ENCODE measurements at places on chromosomes 1 and 21.

DNA sequence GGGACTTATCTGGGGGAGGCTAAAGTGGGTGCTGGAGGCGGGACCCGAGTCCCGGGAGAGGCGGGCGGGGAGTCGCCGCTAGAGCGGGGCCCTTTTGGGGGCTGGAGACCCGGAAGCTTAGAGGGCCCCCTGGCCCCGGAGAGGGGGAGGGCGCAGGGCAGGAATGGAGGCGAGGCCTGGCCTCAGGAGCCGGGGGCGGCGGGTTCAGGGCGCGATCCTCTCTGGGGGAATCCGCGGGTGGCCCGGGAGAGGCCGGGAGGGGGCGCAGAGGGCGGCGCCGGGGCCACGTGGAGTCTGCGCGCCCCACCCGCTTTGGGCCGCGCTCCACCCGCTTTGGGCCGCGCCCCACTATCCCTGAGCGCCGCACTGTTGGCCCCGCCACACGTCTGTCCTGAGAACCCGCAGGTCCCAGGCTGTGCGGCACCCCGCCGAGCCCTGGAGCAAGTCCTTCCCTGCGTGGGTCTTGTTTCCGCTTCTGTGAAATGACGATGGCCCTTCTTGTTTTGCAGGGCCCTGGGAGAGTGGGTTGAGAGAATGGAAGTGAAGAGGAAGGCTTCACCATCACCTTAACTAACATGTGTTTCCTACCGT lies 84.4 kb downstream of the NKAIN1 start:
- DNase-seq, result peak; percentile 23

- no peak for DNase-seq
These were observed 634 bp downstream of the ACTRT2 start for GRCh38 chr1:3021801-3022401.

DNA sequence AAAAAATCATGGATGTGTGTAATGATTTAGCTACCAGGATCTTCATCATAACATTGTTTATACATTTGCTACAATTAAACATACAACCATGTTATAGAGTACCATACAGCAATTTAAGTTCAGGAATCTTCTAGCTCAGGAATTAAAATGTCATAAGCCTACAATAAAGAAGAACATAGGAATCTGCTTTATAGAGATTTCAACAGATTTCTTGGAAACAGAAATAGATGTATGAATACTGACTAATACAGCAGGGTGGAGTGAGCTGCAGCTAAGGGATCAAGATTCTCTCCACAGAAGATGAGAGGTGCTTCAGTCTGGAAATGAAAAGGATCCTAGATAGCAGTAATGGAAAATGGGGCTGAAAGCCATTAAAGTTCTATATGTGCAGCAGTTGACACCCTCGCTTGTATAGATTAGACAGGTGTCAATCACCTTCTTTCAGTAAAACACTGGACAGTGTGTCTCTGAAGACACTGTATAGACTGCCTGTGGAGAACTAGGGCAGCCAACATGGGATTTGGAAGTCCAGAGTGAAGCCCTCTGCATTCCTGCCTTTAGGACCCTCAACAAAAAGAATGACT lies 73.9 kb downstream of the DNTTIP2 start:
- no peak for DNase-seq

DNA sequence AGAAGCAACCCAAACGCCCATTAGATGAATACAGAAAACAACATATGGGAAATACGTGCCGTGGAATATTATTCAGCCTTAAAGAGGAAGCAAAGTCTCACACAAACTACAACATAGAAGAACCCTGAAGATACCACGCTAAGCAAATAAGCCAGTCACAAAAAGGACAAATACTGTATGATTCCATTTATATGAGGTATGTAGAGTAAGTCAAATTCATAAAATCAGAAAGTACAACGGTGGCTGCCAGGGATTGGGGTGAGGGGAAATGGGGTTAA lies 54.2 kb downstream of the SIPA1L2 start:
- no peak for DNase-seq

GRCh38 chr1:200464784-200465400 lies 55.1 kb upstream of the ZNF281 start:
- no peak for DNase-seq
